ENCODE measurements at places on chromosomes 5 and 9.

GRCh38 chr5:135326296-135327254, 72.5 kb downstream of the MACROH2A1 start:
- no peak for DNase-seq

- no peak for DNase-seq
Measured at GRCh38 chr9:123090198-123090896, 56.9 kb downstream of the GPR21 start.

- no peak for DNase-seq
Measured at GRCh38 chr5:9301200-9301599, 244.7 kb downstream of the SEMA5A start.

DNA sequence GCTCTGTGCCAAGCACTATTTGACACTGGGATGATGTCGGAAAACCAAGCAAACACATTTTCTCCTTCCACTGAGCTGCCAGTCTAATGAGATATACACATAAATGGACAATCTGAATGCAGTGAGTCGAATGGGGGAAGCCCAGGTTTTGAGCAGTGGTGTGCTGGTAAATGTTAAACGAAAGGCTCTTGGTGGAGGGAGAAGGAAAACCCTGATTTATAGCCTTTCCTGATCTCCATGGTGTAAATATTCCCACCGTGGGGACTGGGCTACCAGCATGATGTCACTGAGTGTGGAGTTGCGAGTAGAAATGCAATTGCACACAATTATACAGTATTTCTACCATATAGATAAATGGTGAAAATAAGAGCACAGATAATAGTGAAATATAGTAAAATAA, 5.0 kb upstream of the GSN start:
- no peak for DNase-seq

GRCh38 chr9:112605963-112606699, 111.8 kb downstream of the INIP start:
- no peak for DNase-seq

Data from stimulated activated CD8-positive, alpha-beta memory T cell treated with anti-CD3 and anti-CD28 coated beads, Interleukin-4, amount 100 ng/mL, for 1 hour (primary cell).